ENCODE measurements at places on chromosomes 6 and 20.

DNA sequence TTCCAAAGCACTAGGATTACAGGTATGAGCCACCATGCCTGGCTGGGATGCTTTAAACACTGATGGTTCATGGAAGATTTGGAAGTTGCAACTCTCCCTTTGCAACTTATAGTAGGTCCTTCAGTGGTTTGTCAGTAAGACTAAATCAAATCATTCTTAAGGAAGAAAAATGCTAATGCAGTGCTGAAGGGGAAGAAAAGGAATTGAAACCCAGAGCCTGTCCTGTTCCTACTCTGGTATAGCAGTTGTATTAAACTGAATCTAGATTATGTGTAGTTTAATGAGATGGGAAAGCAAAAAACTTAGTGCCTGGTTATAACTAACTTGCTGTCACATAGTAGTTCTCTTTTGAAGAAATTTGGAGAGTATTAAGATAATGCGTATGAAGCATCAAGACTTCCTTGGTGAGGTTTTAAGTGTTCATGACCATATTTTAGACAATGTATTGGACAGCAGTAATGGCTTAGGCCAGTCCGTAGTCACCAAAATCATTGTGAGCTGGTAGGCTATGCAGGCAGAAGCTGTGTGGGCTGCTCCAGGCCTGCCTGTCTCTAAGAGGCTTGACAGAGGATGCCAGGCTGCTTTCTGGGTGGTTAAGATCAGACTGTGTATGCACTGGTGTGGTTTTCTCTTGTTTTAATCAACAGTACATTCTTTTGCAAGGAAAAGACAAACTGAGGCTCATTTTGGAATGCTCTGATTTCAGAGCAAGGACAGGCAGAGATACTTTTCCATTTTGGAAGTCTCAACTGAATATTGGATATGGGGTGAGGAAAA is 14.0 kb downstream of the PAQR8 start:
- no peak for DNase-seq

GRCh38 chr6:163354085-163354484 is 60.4 kb upstream of the QKI start:
- no peak for DNase-seq

DNA sequence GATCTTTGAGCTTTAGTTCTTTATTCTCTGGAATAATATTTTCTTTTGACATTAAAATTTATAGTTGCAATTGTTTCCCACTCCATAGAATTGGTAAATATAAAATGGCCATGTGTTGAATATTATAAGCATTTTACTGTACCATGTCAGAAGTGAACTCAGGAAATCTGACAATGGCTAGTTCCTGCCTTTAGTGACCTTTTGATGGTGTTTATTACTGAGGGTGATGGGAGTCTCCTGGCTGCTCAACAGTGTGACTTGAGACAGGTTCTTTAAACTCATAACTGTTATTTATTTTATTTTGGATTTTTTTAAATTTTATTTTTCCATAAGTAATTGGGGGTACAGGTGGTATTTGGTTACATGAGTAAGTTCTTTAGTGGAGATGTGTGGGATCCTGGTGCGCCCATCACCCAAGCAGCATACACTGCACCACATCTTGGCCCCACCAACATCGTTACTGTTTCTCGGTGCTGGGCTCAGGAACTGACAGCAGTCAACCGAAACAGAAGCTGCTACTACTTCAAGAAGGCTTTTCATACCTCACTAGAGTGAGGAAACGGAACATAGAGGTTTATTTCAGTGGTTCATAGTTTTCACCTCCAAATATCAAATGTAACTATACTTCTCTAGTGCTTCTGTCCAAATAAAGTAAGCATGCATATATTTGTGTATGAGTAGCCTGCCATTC is 90.4 kb downstream of the PLEKHG1 start:
- no peak for DNase-seq

GRCh38 chr6:156980515-156980914 is 203.3 kb downstream of the ARID1B start:
- DNase-seq: no peak

GRCh38 chr6:127858727-127859391 is 42.0 kb downstream of the THEMIS start:
- DNase-seq: no peak

DNA sequence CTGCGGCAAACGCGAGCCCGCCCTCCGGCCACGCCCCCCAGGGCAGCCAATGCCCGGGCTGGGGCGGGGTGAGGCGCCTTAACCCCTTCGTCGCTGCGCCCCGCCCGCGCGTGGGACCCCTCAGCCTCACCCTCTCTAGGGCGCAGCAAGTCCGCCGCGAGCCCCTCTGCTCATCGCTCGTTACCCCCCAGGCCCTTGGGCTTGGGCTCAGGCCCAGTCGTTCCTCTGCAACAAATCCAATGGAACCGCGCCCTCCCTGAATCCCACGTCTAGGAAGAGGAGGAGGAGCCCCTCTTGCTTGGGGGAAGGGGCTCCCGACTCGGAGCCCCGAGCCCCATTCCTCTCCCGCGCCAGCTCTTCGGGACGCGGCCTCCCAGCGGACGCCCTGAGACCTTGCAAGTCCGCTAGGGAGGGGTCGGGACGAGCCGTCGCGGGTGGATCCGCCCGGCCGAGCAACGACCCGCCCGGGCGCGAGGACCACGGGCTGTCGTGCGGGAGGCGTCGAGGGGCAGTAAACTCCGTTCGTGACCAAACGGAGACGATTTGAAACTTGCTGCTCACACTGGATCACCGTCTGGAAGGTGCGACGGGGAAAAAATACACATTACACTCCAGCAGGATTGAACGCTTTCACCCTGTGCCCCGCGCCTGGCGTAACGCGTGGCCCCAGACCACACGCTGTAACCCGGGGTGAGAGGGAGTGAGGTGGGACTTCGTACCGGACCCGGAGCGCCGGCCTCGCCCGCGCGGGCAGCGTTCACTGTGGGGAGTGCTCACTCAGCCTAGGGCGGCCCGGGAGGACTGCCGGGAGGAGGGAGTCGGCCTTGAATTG is 477 bp upstream of the LZTS3 start:
- DNase-seq: peak; percentile 90

DNA sequence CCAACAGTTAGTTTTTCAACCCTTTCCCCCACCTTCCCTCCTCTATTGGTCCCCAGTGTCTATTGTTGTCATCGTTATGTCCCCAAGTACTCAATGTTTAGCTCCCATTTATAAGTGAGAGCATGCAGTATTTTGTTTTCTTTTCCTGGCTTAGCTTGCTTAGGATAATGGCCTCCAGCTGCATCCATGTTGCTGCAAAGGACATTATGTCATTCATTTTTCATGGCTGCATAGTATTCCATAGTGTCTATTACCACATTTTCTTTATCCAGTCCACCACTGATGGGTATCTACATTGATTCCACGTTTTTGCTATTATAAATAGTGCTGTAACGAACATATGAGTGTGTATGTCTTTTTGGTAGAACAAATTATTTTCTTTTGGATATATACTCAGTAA is 55.3 kb upstream of the HIVEP1 start:
- DNase-seq: no peak

- no peak for DNase-seq
Measured at GRCh38 chr6:37967651-37968050, 148.1 kb downstream of the ZFAND3 start.

DNA sequence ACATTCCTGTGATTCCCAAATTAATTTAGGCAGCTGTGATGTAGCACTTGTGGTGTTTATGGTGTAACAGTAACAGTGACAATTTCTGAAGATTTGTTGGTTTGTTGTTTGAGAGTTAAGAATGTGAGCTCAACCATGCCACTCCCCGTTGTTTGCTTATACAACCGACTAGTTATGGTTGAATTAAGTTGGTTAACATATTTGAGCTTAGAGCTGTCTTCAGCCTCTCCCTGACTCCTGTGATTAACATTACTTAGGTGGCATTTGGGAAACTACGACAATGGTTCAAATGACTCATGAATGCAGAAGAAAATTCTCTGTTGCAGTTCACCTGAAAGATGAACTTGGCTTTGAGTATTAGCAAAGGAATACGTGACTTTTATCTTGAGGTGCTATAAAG is 35.9 kb upstream of the PRL start:
- no peak for DNase-seq

DNA sequence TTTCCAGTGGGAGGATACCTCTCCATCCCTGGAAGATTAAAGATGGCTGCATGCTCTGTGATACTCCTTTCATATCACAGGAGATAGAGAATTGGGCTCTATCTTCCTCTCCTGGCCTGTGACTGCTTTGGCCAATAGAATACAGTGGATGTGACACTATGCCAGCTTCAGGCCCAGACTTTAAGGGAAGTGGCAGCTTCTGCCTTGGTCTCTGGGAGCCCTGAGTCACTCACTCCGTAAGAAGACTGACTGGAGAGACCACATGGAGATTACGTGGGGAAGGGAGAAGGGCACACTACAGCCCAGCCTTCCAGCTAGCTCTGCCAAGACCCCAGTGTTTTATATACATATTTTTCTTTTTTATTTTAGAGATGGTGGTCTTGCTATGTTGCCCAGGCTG is 10.4 kb upstream of the MMP9 start:
- no peak for DNase-seq

DNA sequence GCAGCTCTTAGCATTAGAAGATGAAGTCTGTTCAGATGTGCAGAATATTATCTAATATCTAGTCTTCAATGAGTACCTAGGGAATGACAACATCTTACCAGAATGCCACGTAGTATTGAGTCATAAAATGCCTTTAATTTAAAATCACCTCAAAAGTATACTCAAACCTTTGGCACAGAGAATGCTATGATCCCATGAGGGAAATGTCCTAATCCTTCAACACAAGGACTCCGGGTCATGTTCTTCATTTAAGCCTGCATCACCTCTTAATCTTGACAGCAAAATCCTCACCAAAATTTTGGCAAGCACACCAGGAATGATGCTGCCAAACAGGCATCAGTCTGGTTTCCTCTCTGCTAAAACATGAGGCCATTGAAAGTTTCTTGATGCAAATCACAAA is 23.6 kb upstream of the MARCKS start:
- DNase-seq: no peak

DNA sequence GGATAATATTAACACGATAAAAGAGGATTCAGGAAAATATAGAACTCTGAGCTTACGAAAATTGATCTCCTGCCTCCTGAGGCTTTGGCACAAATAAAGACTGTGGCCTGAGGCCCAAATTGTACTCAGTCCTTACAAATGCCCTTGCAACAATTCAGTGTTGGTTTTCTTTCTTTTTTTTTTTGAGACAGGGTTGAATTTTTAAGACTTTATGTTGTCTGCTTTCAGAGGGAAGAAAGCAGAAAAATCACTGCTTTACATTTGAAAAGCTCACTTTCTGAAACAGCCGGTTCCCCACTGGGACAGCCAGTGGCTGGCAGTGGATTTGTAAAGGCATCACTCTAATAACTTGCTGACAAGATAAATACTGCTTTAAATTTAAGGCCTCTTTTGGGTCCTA is 290.5 kb downstream of the SLC35F1 start:
- no peak for DNase-seq

DNA sequence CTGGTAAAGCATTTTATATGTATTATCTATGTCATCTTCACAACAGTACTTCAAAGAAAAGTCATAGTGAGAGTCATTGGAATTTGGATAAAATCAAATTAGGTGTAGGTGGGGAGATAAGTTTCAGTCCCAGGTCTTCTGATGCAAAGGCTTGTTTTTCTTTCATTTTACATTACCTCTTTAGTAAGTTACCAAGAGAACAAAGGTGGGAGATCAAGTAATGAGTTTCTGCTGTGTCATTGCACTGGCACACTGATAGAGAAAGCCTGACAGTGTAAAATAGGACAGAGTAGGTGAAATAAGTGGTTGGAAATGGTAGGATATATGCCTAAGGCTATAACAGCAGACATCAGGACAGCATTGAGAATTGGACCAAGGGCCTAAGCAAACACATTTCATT is 250.4 kb downstream of the NKAIN2 start:
- DNase-seq: no peak

- no peak for DNase-seq
Measured at GRCh38 chr6:81697559-81697958, 54.9 kb downstream of the TENT5A start.

GRCh38 chr20:19376451-19377229 is 164.2 kb downstream of the SLC24A3 start:
- DNase-seq: no peak

DNA sequence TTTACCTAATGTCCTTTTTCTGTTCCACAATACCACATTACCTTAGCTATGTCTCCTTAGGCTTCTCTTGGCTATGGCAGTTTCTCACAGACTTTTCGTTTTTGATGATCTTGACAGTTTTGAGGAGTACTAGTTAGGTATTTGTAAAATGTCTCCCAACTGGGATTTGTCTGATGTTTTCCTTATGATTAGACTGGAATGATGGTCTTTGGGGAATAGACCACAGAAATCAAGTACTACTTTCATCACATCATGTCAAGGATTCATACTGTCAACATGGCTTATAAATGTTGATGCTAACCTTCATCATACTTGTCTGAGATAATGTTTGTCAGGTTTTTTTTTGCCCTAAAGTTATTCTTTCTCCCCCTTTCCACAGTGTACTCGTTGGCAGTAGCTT is 78.2 kb upstream of the FOXO3 start:
- no peak for DNase-seq

DNA sequence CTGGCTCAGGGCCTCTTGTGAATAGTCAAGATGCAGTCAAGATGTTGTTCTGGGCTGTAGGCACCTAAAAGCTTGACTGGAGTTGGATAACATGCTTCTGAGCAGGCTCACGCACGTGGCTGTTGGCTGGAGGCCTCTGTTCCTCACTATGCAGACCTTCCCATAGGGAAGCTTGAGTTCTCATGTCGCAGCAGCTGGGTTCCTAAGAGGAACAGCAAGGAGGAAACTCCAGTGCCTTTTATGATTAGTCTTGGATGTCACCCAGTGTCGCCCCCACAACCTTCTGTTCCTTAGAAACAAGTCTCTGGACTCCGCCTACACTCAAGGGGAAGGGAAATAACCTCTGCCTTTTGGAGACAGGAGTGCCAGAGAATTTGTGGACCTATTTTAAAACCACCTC is 210.7 kb downstream of the BCAS1 start:
- DNase-seq: no peak

GRCh38 chr20:47133809-47134456 is 222.6 kb downstream of the ZMYND8 start:
- no peak for DNase-seq

DNA sequence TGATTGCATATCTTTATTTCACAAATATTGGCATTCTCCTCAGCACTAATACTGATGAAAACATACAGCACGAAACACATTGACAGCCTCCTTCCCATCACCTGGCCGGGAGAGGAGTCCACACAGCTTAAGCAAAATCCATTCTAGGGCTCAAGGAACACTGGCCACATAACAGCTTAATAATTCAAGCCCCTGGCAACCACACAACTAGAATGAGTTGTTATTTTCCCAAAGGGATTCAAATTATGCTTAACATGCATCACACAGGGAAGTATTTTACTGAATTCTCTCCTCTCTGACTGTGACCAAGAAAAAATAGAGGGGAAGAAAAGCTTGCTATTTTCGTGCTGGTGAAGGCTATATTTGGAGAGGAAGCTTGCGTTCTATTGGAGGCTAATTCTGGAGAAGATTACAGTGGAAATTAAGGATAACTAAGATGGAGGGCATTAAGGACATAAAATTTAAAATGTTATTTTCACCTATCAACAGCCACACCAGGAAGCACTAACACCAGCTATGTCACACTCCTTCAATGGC is 198.5 kb downstream of the ADGRG6 start:
- DNase-seq: no peak
